Activated CD4-positive, CD25-positive, alpha-beta regulatory T cell treated with anti-CD3 and anti-CD28 coated beads, Interleukin-2, amount 50 U/mL, for 72 hours (primary cell): ENCODE measurements at places on chromosomes 7 and 10.

DNA sequence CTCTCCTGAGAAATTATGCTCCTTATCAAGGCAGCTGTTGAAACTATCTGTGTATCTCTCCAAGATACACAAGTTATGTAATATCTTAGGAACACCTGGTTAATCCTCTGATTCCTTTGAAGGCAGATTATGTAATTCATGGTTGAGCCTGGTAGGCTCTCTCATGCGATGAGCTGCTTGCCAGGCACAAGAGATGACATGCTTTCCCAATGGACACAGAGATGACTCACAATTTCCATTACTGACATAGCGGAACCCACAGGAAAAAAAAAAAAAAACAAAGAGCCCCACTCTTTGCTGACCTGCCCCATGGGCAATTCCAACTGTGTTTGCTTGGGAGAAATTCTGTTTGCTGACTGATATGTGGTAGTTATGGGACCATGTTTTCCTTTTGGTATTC is 736.4 kb upstream of the PHF14 start:
- no peak for DNase-seq

- no peak for DNase-seq
Observed at GRCh38 chr10:132593900-132594876, 56.6 kb downstream of the INPP5A start.

GRCh38 chr7:13185139-13185538 is 497.7 kb downstream of the ARL4A start:
- DNase-seq: no peak

GRCh38 chr7:139370301-139370942 is 10.7 kb downstream of the LUC7L2 start:
- DNase-seq: no peak

GRCh38 chr7:32518534-32519140 is 23.3 kb downstream of the AVL9 start:
- DNase-seq: no peak

DNA sequence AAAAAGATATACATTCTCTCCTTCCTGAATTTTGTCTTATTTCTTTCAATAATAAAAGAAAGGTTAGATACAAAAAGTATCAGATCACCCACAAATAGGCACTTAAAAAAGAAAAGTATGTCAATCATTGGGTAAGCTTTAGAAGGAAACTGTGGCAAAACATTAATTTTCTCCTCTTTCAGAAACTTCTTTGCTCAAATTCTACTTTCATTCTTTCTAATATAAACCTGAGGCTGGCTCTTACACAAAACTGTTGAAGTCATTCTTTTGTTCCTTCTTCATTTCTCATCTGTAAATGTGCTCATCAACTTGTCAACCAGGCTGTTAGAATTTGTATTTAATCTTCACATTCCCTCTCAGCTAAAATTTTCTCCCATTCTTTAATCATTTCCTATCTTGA is 124.6 kb downstream of the LRRN3 start:
- DNase-seq: no peak

GRCh38 chr10:100391163-100392002 is 44.4 kb downstream of the SCD start:
- DNase-seq: no peak

- no peak for DNase-seq
Observed at GRCh38 chr7:136528329-136528728, 340.1 kb upstream of the CHRM2 start.
